ENCODE measurements at places on chromosomes 6 and 20.

DNA sequence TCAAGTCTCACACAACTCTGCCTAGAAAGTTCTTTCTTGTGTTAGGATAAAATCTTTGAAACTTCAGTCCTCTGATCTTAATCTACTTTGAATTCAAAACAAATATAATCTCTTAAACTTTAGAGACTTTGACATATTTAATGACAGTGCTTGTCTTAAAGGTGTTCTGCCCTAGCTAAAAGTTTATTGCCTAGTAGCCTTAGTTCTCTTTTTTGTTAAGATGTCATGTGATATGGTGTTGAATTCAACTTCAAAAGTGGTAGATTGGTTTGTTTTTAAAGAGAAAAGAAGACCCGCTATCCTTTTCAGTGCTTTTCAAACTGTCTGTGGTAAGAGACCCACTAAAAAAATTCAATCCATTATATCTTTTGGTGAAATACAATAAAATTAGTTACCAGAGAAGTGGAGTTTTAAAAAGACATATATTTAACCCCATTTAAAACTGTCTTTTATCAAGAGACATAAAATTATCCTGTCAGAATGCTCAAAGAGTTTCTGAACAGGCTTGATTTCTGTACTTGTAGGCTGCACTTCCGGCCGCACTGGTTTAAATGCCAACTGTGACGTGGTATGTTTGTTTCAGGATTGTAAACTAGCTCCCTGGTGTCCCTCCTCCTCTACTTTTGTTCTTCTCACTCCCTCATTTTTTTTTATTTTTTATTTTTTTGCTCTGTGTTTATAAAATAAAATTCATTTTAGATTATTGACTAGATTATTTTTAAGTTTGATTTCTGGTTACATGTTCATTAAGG is 76.5 kb downstream of the QKI start:
- no peak for DNase-seq

GRCh38 chr20:52137850-52138249 is 53.7 kb downstream of the ZFP64 start:
- DNase-seq: no peak

GRCh38 chr20:44614525-44614924 is 32.1 kb downstream of the PKIG start:
- no peak for DNase-seq

DNA sequence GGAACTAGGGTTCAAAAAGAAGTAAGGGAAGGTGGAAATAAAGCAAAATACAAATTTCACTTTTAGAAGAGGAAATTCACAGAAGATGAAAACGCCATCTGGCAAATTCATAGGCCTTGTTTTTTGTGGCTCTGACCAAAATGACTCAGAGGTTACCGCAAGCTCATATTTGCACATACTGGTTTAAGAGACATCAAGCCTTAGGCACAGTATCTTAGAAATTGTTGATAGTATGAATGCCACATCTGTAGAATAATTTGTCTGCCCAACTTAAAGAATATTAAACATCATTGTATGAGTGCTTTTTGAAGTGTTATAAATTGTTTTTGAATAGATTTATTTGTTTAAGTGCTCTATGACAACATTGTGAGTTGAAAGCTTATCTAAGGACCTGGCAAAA is 10.6 kb downstream of the TAAR1 start:
- no peak for DNase-seq

DNA sequence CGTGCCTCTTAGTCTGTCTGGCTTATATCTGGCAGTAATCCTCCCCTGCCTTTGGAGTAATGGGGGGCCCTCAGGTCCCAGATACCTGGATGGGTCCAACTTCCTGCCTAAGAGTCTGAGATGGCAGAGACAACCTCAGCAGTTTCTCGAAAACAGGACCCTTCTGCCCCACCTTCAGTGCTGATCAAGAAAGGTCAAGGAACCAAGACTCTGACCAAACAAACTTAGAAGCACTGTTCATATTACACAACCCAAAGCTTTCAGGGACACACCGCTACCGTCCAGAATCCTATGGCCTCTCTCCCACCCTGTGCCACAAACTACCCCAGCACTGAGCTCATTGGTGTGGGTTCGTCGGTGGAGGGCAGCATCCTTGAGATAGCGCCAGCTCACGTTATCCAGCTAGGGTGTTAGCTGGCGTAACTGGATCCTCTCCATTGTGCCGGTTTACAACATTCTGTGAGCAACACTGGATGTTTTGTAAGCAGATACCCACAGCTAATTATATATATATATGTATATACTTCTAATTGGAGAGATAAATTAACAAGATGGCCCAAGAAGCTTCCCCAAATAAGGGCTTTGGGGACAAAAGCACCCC is 7.6 kb upstream of the TMC2 start:
- no peak for DNase-seq

- DNase-seq: no peak
Observed at GRCh38 chr20:32984196-32984595, 20.0 kb downstream of the SUN5 start.

DNA sequence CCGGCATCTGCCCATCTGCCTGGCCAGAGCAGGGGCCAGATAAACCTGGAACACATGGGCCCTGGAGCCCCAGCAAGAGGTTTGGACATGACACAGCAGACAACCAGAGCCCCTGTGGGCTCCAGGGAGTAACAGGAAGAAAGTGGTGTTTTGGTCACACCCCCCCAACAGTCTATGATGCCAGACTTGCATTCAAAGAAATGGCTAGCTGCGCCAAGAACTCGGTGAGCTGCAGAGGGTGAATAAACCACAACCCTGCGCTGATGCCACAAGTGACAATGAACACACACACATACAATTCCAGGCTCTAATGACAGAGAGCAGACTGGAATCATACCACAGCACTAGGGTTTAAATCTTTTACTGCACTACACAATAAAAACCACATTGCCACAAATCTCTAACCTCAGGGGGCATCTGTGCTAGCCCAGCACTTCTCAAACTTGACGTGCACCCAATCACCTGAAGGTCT is 34.0 kb downstream of the TRERF1 start:
- DNase-seq: peak; percentile 33

GRCh38 chr20:3157817-3158216 is 1.8 kb downstream of the FASTKD5 start:
- DNase-seq: no peak

All from stimulated activated CD8-positive, alpha-beta memory T cell treated with anti-CD3 and anti-CD28 coated beads, Interleukin-2, amount 100 ng/mL, for 1 hour (primary cell).